NCI-H1694 treated with DMSO at 0.1 percent for 48 hours (cell line): ENCODE measurements at places on chromosomes 4 and X.

- DNase-seq = no peak
These were observed 73.7 kb upstream of the STIM2 start for GRCh38 chr4:26786916-26787315.

- no peak for DNase-seq
These were observed 1189.6 kb downstream of the PCDH18 start for GRCh38 chr4:136342666-136343065.

DNA sequence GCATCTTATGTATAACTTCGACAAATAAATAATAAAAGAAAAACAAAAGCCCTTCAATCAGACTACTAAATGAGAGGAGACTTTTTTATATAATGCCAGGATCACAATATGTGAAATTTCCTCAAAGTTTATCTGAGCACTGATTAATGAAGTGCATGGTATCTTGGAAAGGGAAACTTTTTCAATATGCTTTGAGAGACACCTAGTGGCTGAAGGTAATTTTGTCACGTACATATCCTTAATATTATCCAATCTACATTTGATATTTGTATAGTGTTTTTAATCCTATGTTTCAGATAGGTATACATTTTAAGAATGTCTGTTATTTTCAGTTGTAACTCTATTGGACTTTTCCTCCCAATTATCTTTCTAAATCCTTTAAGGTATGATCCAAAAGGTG is 146.8 kb downstream of the KLHL4 start:
- peak; percentile 0 for DNase-seq

DNA sequence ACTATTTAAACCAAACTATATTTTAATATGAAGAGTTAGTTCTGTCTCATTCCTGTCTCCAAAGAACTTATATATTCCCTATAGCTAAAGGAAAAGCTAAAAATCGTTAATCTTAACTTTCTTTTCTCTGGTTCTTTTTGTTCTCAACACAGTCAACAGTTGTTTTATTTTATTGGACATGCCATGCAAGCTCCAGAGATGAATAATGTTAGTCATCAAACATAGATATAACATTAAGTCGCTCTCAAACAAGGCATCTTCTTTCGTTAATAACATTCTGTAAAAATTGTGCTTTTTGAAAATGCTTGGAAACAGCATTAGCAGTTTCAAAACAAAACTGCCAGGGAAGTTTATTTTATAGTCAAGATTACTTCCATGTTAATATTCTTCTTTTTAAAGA is 117.9 kb upstream of the GPM6A start:
- DNase-seq = no peak

DNA sequence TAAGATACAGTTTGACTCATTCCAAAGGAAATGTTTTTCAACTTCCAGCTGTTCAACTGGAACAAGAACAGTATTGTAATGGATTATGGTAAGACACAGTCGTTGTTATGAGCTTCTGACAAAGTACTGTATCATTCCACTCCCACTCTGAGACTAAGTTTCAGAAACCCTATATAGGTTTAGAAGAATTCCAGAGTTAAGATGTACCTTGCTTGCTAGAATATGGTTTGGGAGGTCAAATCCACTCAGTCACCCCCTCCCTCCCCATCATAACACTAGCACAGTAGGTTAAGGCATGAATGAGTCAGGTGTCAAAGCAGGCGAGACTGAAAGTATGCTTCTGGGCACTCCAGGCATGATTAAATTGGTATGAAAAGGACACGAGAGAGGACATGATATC is 339.7 kb downstream of the DMD start:
- no peak for DNase-seq

GRCh38 chrX:153921511-153922446 is 4.3 kb downstream of the ARHGAP4 start:
- DNase-seq = peak; percentile 43

DNA sequence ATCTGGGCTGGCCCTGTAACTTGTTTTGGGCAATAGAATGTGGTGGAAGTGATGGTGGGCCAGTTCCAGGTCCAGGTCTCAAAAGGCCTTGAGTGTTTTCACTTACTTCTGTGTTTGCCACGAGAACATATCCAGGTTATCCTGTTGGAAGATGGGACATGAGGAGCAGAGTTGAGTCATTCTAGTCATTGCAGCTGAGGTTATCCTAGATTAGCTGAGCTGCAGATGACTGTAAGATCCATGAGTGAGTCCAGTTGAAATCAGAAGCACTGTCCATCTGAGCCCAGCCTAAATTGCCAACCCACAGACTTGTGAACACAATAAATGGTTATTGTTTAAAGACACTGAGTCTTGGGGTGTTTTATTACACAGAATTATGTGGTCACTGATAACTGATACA is 45.3 kb upstream of the RPS6KA3 start:
- no peak for DNase-seq

DNA sequence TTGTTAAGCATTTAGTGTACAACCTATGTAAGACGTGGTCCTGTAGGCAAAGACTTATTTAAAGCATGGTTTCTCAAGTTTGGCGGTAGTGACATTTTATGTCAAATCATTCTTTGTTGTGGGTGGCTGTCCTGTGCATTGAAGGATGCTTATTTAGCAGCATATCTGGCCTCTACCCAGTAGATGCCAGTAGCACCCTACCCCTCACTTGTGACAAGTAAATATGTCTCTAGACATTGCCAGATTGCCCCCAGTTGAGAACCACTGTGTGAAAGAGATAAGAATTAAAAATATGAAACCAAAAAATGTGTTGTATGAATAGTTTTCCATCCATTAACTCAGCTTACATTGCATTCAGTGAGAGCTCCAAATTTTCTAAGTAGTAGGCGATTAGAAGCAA is 25.5 kb downstream of the MMAA start:
- DNase-seq = no peak

DNA sequence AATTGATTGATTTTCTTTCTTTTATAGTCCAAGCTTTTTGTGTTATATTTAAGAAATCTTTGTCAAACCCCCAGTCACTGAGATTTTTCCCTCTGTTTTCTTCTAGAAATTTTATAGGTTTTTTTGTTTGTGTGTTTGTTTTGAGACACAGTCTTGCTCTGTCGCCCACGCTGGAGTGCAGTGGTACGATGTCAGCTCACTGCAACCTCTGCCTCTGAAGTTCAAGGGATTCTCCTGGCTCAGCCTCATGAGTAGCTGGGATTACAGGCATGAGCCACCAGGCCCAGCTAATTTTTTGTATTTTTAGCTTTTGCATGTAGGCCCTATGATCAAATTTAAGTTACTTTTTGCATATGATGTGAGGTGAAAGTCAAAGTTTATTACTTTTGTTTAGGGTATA is 20.9 kb upstream of the FBXW7 start:
- no peak for DNase-seq

GRCh38 chr4:79331126-79331876 is 5.4 kb upstream of the NAA11 start:
- DNase-seq = no peak

DNA sequence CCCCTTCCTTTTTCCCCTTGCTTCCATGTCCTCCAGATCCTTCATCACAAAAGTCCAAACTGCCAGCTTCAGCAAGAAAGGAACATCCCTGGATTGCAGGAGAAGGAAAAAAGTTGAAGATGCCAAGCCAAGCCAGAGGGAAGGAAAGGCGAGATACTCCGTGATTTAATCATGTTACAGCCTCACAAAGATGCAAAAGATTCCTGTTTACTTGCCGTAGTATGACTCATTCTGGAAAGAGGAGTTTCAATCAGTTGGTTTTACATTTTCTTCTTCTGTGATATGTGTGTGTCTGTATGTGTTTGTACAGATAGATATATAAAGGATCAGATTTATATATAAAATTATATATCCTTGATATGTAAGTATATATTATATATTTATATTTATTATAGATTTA is 69.3 kb downstream of the BTC start:
- no peak for DNase-seq

DNA sequence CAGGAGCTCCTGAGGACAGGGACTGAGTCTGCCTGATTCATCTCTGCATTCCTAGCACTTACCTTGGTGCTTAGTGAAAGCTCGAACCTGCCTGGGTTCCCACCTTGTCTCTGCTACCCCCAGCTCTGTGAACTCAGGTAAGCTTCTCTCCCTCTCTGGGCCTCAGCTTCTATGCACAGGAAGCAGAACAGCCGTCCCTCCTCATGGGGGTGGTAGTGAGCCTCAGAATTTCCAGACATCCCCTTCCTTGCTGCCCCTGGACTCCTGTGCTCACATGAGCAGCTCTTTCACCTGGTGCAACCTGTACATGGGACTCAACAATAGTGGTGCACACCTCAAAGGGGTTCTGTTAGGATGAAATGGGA is 50.8 kb downstream of the HTRA3 start:
- no peak for DNase-seq

DNA sequence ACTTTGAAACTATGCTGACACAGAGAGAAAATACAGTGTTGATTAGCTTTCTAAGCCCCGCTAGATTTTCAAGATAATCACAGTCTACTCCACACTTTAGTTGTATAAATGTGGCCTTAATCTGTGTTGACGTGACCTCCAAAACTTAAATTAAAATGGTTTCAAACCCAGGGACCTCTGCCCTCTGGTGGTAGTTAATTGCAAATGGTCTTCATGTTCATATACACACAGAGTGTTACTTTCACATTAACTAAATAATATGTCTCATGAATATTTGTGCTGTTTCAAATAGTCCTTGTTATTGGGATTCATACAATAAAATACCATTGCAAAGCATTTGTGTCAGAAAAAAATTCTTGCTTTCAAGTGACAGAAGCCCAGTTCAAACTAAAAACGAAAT is 64.3 kb downstream of the TASL start:
- no peak for DNase-seq

- no peak for DNase-seq
These were observed 773 bp upstream of the TXLNG start for GRCh38 chrX:16785247-16786138.

GRCh38 chr4:173174594-173175012 is 6.0 kb downstream of the GALNT7 start:
- no peak for DNase-seq

DNA sequence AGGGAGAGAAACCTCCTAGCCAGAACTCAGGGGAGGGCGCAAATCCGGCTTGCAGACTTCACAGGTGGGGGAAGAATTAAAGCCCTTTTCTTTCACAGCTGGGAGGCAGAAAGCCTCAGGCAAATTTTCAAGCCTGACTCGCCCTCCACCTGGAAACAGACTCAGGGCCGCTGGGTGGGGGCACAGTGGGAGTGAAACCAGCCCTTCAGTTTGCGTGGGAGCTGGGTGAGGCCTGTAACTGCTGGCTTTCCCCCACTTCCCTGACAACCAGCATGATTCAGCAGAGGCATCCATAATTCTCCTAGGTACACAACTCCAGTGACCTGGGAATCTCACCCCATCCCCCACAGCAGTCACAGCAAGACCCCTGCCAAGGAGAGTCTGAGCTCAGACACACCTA is 206.9 kb upstream of the INTU start:
- DNase-seq = no peak

- DNase-seq = no peak
These were observed 41.8 kb downstream of the SULT1E1 start for GRCh38 chr4:69818060-69818639.

GRCh38 chr4:125420526-125420925 is 105.8 kb downstream of the FAT4 start:
- DNase-seq = no peak

DNA sequence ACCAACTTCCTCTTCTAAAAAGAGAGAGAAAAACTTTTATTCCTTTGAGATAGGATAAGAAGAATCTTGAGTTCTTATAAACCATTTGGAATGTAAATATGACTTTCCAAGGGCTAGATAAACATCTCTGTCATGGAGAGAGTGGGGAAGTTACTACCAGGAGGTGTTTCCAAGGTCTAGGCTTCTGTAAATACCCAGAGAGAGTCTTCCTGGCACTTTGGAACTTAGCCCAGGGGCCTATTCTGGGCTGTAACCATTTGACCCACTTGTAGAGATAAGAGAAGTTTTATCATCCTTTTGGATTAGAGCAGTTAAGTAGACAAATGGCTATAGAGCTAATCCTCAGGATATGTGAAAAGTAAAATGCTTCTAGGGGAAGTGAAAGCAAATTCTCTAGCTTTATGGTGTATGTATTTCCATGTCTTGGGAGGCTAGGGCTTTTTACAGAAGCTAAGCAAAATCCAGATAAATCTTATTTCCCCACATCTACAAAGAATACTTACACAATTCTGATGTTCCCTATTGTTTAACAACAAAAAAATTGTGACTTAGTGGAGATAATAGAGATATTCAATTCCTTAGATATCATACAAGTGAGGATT is 51.1 kb downstream of the MCUB start:
- no peak for DNase-seq
